ENCODE measurements at places on chromosomes 7 and 10. TPM values are rescaled to one million over a fixed set of nuclear protein-coding genes. Genes with fewer than 3 reads are reported as not detected.

DNA sequence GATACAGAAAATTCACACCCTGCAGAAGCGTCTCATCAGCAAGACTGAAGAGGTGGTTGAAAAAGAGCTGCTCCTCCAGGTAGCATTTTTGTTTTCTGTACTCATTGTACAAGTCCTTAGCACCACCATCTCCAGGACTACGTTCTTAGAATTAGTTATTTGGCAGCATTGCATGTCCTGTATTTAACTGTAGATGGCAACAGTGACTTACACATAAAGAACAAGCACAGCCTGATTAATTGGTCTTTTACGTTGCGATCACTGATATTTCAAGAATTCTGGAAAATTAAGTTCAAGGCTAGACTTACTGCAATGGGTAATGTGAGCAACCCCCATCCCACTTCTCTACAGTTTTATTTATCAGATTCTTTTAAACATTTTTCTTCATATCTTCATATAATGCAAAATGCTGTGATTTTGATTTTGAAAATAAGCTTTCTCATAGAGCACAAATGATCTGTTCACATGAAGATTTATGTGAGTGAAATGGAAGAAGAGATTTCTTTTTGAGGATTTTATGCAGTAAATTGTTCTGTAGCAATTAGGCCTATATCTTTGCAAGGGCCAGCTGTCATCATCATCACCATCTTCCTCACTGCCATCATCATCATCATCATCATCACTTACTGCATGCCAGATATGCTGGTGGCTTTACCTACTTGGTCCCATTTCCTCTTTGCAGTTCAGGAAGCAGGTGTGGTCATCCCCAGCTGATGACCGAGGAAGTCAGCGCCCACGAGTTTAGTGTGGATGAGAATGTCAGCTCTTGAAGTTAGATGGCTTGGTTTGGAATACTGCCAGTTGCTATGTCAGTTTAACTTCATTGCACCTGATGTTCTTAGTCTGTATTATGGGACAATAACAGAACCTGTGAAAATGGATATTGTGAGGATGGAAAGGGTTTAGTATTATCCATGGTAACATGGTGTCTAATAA, 53.4 kb downstream of the CFAP58 start:
- no peak for DNase-seq

DNA sequence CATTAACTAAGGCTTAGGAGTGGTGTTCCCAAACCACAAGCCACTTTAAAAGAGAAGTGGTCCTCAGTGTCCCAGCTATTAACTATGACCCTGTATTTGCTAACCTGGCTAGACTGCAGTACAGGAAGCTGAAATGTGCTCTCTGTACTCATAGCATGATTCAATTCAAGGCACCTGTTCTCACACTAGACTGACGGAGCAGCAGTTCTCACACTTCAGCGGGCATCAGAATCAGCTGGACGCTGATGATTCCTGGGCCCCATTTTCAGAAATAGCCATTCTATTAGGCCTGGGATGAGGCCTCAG, 24.5 kb upstream of the MSRB2 start:
- DNase-seq, result no peak

- no peak for DNase-seq
Observed at GRCh38 chr10:17518338-17518737, 63.9 kb upstream of the ST8SIA6 start.

- no peak for DNase-seq
Observed at GRCh38 chr10:84098667-84099066, 40.6 kb upstream of the GHITM start.

DNA sequence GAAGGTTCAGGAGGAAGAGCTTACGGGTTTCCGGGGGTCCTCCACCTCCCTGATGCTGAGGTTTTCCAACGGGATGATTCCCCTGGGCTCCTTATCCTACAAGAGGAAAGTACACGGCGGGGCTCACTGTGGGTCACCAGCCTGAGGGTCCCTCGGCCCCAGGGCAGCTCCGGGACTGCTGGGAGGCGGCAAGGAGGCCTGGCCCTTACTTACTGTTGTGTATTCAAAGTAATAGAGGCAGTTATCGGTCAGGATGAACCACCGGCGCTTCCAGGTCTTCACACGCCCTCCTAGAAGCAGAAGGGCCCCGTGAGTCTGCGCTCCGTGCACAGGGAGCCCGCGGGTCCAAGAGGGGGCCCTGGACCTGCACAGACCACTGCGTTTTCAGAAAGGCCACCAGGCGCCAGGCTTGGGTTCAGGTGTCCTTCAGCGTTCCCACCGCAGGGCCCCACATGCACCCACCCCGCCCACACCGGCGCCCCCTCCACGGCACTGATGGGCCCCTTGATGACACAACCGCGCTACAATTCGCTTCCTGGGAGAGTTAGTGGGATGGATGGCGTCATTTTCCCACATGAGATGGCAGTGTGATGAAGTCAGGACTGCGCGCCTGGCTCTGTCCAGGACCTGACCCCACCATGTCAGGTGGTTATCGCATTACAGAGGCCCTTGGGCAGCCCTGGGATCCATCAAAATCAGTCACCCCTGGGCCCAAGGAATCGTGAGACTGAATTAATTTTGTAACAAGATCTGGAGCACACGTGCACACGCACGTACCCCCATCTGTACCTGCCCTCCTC, 106.7 kb downstream of the CYTH3 start:
- DNase-seq, result no peak

DNA sequence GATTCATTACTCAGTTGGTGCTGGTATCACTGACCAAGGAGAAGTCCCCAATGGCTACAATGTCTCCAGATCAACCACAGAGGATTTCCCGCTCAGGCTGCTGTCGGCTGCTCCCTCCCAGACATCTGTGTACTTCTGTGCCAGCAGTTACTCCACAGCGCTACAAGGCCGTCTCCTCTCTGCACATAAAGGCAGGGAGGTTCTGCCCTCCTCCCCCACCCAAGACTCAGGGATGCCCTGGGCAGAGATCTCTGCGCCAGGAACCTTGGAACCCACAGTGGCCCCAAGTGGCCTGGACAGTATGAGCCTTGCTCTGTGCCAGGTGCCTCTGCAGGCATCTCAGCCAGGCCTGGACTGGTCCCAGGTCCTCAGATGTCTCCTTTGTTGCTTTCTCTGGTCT, 193.4 kb upstream of the PRSS58 start:
- no peak for DNase-seq

GRCh38 chr10:72886621-72887020, 6.9 kb upstream of the OIT3 start:
- no peak for DNase-seq

GRCh38 chr10:117441812-117442443, 66.7 kb upstream of the PDZD8 start:
- no peak for DNase-seq

DNA sequence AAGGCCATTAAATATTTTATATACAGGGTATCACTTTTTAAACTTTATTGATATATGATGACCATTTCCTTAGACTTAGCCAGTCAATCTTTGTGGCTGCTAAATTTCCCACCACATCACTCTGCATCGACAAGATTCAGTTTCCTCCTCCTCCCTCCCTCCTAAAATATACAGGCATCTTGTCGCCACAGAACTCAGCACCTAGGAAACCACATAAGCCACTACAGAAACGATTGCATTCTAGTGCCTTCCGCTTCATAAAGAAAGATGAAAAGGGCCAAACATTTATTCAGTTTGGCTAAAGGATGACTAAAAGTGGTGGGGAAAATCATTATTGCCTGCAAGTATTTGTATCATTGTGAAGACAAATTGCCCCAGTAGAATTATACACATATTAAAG, 30.7 kb downstream of the ERCC6 start:
- peak; percentile 20 for DNase-seq

- DNase-seq, result no peak
Observed at GRCh38 chr10:87650838-87651589, 8.7 kb upstream of the PAPSS2 start.

DNA sequence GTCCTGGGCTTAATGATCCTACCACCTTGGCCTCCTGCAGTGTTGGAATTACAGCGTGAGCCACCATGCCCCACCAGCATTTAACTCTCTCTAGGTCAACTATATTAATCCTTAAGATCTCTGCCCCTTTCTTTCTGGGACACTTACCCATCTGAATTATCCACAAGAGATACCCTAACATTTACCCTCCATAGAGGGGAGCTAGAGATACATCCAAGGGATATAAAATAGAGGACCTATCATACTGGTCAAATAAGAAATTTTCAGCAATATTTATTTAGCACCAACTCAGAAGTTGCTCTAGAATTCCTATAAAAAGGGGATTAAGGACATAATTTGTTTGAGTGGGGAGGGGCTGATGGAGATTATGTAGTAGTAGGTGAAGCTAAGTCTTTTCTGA, 96.5 kb downstream of the OTUD1 start:
- DNase-seq, result no peak

DNA sequence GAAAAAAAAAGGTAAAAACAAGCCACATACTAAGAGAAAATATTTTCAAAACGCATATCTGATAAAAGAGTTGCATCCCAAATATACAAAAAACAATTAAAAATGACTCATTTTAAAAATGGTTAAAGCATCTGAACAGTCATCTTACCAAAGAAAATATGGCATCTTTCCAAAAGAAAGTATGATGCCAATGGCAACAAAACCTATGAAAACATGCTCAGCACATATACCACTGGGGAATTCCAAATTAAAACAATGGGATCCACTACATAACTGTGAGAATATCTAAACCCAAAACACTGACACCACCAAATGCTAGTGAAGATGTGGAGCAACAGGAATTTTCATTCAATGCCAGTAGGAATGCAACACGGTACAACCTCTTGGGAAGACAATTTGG, 39.3 kb downstream of the VSTM2A start:
- DNase-seq, result no peak

DNA sequence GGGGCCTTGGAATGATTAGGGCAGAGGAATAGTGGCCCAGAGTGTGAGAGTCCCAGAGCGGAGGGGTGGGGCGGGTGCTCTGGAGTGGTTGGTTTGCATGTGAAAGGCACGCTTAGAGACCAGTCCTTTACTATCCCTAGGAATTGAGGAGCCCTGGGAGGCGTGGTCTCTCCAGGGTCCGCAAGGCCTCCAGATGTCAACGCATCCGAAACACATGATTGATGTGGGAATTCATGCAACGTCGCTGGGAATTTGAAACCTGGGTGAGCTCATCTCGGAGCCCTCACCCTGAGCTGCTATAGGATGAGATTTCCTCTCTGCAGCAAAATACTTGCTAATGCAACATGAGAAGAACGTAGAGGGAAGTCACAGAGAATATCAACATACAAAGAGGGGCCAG, 51.2 kb downstream of the NPTX2 start:
- no peak for DNase-seq

Gene PCLO
- total RNA-seq, result not detected

Gene CLDN15
- total RNA-seq, result 16.4 TPM

Gene CALCR
- total RNA-seq, result not detected

Gene AMZ1
- total RNA-seq, result 0.14 TPM

Gene RPA3
- total RNA-seq, result 181 TPM

Gene OPN4
- not detected for total RNA-seq

Gene TMEM120A
- 14.5 TPM for total RNA-seq

Gene MCM10
- 86.2 TPM for total RNA-seq

Gene NOM1
- 27.3 TPM for total RNA-seq

Gene A1CF
- not detected for total RNA-seq

Gene CYP2C8
- total RNA-seq, result 0.14 TPM

Gene RABGEF1
- total RNA-seq, result 19.3 TPM
